ENCODE measurements at places on chromosomes 4 and X.

GRCh38 chrX:18026166-18026565 is 165.1 kb upstream of the RAI2 start:
- DNase-seq: no peak

- no peak for DNase-seq
These were observed 670 bp downstream of the PAPSS1 start for GRCh38 chr4:107719207-107719921.

DNA sequence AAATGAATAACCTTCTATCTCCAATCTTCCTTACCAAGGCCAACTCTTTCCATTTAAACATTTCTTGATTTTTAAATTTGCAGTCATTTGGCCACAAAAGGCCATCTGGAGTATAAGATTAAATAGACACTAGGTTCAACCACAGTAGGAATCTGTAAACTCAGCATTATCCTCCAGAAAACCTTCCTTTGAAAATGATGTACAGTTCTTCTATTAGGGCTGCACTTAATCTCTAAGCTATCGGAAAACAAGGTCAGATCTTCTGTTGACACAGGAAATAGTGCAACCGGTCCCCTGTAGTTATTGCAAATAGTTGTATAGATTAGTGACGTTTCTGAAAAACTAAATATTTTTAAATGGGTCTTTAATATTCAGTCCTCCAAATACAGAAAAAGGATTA is 359.0 kb upstream of the ATOH1 start:
- DNase-seq: no peak

DNA sequence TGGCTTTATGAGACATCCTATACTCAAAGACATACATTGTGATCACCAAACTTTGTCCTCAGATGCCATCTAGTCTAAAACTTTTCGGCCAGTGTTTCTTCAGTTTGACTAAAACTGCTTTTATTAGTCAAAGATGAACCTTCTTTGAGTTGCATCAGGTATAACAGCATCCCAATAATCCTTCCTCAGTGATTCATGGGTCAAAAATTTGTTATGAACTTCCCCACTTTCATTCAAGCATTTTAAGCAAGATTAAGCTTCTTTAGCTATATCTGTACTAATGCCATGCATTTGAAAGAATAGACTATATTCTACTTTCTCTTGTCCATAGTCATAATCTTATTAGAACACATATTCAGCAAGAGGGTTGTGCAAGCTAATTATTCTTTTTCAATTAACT is 1070.4 kb upstream of the ADGRL3 start:
- no peak for DNase-seq

- DNase-seq: no peak
These were observed 37.4 kb downstream of the ETNPPL start for GRCh38 chr4:108725457-108725856.

- no peak for DNase-seq
These were observed 84.3 kb upstream of the PGRMC2 start for GRCh38 chr4:128371876-128372275.

DNA sequence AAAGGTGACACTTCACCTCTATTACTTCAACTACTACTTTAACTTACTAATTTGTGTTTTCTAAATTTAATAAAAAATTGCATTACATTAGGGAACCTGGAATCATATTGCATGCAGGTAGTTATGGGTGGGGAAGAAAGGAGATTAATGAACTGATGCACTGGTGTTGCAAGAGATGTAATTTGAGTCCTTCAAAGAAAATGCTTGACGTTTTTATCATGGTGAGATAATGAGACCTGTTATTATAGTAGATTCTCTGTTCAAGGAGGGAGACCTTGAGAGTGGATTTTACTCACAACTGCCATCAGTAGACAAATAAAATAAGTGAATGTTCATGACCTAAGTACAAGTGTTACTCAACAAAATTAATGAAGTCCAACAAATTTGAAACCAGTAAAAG is 26.4 kb upstream of the MED14 start:
- DNase-seq: no peak

DNA sequence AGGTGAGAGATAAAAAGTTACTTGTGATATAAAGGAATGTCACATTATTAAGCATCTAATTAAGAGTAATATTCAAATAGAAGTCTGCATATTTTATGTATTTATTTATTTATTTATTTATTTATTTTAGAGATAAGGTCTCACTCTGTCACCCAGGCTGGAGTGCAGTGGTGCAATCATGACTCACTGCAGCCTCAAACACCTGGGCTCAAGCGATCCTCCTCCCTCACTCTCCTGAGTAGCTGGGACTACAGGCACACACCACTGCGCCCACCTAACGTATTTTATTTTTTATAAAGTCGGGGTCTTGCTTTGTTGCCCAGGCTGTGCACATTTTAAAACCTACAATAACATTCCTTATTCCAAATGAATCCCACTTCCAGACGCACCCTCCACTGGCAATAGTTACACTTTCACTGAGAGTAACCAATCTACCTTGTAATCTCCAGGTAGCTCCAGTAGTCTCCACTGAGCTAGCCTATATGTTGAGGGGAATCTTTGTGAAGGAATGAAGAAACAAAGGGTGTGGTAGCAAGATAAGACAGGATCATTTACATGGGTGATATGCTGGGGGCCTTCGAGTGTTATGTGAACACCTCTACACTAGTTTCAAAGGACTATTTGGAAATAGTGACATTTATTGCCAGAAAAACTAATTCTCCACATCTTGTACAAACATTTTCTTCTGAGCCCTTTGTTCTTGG is 11.9 kb downstream of the SH3D19 start:
- DNase-seq: no peak

GRCh38 chr4:35697210-35697736 is 547.0 kb downstream of the ARAP2 start:
- no peak for DNase-seq

DNA sequence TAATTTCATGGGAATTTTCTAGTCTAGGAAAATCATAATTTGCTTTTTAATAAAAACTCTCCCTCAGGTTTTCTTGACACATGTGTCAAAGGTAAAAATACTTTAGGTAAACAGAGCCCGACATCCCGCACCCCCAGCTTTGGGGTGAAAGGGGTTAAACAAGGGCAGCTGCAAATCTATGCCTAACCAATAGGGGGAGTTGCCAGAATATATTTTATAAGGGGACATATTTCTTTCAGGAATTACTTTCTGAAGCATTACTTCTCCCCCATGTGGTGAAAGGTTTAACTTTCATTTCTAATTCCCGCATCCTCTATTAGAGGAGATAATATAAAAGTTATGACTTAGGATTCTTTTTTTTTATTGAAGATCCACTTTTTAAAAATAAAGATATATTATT is 53.9 kb upstream of the HEPH start:
- no peak for DNase-seq

DNA sequence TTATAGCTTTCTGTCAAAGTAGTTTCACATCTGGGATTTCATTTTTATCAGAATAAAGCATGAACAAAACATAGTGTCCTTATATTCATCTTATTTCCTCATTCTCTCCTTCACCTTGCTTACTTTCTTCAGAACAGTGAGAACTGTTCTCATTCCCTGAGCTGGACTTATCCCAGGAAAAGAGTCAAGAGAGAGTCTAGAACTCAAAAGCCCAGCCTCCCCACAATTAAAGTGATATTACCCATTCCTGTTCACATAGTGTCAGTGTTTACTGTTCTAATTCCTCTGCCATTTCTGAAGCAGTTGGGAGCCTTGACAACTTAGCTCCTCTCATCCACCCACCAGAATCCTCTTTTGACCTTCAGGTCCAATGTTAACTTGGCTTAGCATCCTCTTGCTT is 42.9 kb downstream of the RASSF6 start:
- DNase-seq: no peak

- no peak for DNase-seq
These were observed 26.8 kb downstream of the DOCK11 start for GRCh38 chrX:118522230-118522926.

DNA sequence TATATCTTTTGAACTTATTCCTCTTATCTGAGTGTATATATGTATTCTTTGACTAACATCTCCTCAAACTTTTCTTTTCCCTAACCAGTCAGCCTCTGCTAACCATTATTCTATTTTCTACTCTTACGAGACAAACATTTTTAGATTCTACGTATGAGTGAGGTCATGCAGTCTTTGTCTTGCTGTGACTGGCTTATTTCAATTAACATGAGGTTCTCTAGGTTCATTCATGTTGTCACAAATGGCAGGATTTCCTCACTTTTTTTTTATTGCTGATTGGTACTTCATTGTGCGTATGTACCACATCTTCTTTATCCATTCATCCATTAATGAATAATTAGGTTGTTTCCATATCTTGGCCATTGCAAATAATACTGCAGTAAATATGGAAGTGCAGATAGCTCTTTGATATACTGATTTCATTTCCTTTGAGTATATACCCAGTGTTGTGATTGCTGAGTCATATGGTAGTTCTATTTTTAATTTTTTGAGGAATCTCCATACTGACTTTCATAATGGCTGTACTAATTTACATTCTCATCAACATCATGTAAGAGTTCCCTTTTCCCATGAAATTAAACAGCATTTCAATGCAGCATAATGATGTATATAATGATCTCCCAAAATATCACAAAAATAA is 80.1 kb downstream of the HS3ST1 start:
- no peak for DNase-seq

All from activated gamma-delta T cell (primary cell).